ENCODE measurements at places on chromosomes 3 and 15.

- no peak for DNase-seq
Measured at GRCh38 chr3:12907729-12908128, 66.4 kb upstream of the RPL32 start.

GRCh38 chr3:64716110-64716710 lies 28.4 kb upstream of the ADAMTS9 start:
- no peak for DNase-seq

- DNase-seq: no peak
Measured at GRCh38 chr15:98241032-98241554, 280.6 kb downstream of the ARRDC4 start.

DNA sequence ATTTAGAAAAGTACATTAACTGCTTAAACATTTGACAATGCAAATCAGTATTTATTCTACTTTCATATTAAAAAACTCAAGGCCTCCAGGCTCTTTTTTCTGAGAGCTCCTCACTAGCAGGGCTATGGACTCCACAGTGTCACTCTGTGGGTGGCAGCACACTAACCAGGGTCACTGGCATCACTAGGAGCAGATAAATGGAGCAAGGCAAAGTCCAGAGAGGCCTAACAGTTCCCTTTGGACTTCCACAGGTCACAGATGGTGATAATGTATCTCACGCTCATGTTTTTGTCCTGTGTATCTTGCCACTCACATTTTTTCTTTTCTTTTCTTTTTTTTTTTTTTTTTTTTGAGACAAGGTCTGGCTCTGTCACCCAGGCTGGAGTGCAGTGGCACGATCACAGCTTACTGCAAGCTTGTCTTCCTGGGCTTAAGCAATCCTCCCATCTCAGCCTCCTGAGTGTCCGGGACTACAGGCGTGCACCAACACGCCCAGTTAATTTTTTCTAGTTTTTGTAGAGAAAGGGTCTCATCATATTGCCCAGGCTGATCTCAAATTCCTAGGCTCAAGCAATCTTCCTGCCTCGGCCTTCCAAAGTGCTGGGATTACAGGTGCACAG lies 7.8 kb downstream of the SPG21 start:
- no peak for DNase-seq

GRCh38 chr3:146280864-146281263 lies 30.0 kb upstream of the PLSCR4 start:
- DNase-seq: no peak

- no peak for DNase-seq
Measured at GRCh38 chr3:159637883-159638542, 350.6 kb upstream of the IL12A start.

DNA sequence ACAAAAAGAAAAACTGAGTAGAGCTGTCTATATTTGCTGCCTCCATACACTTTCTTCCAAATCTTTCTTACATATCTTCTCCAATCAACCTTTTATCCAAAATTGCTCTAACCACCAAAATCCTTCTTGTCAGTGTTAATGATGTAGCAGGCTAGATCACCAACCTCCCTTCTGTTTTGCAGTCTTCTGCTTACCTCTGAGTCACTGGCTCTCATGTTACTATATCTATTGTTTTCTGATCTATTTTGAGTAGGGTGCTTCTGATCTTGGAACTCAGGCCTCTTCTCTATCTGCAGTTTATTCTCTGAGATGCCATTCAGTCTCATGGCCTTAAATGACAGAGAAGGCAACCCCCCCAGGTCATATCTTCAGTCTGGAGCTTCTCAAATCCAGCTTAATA lies 26.3 kb upstream of the AADAC start:
- no peak for DNase-seq

GRCh38 chr3:63523100-63523499 lies 129.4 kb upstream of the SNTN start:
- no peak for DNase-seq

DNA sequence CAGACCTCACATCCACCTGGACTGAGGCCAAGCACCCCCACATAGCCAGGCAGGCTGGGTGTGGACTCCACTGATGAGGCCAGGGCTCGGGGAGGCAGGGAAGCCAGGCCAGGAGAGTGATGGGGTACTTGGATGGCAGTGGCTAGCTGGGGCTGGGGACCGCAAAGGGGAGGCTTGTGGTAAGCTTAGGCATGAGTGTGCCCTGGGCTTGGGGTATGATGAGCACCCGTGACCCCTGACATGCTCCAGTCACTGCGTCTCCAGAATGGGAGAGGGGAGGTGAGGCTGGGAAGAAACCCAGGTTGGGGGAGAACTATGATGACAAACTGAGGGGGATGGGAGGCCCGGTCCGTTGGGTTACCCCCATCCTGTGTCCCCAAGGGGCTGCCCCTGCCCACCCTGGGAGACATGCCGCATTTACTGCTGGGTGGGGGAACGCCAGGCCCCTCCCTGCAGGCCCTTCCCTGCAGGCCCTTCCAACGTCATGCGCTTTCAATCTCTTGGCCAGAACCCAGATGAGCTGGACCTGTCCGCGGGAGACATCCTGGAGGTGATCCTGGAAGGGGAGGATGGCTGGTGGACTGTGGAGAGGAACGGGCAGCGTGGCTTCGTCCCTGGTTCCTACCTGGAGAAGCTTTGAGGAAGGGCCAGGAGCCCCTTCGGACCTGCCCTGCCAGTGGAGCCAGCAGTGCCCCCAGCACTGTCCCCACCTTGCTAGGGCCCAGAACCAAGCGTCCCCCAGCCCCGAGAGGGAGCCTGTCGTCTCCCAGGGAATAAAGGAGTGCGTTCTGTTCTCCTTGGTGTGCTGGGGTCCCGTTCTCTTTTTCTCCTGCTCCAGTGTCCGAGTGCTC lies 34.1 kb downstream of the TSPAN3 start:
- no peak for DNase-seq

- no peak for DNase-seq
Measured at GRCh38 chr3:35664460-35664919, 25.2 kb downstream of the ARPP21 start.

DNA sequence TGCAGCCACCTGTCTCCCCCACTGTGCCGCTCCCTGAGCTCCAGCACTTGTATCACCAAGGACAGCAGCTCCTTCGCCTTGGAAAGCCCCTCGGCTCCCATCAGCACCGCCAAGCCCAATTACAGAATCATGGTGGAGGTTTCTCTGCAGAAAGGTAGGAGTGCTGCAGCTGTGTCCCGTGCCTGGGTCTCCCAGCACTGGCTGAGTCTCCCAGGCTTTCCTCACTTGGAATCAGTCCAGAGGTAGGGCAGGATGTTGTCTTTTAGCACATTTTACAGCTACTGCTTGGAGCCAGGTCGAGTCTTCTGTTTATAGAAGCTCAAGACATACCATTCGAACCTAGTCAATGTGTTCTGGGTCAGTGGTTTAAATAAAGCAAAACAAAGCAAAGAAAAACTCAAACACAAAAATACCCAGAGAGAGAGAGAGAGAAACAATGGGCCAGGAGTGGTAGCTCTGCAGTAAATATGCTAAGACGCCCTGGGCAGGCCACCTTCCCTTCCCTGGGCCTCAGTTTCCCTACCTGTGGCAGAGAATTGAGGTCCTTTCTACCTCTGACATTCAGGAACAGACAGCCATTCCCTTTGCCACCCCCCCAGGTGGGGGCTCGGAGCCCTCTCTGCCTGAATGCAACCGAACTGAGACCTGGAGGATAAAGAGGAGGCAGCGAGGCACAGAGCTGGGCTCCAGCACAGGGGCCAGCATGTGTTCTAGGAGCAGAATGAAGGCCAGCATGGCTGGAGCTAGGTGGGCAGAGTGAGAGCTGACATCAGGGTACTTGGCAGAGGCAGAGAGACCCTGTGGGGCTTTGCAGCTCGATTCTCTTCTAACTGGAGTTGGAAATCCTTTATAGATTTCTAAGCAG lies 44.1 kb downstream of the STARD5 start:
- DNase-seq: no peak

GRCh38 chr15:60076582-60077276 lies 72.6 kb downstream of the FOXB1 start:
- no peak for DNase-seq

DNA sequence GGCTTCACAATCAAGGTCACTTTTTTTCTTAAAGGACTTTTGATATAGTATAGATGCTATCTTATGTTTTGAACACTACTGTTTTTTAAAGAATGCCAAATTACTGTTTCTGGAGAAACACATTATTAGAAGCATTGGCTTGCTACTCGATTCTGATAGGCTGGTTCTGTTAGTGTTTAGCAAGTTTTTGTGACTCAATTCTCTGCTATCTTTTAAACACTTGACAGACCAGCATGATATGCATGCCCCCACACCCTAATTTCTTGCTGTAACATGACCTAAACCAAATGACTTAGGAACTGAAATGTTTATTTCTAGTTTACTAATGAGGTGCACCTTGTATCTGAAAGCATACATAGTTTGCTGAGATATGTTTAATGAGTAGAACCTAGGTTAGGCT lies 5.5 kb upstream of the IL20RB start:
- no peak for DNase-seq

DNA sequence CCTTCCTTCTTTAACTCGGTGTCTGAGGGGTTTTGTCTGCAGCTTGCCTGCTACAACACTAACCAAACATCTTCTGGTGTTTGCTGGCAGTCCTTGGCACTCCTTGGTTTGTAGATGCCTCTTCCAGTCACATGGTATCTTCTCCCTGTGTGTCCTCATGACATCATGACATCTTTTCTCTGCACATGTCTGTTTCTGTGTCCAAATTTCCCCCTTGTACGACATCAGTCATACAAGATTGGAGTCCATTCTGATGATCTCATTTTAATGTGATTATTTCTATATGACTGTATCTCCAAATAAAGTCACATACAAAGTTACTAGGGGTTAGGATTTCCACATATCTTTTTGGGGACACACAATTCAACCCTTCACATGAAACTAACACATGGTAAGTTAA lies 152.3 kb upstream of the LRRN1 start:
- DNase-seq: no peak

All from stimulated activated CD8-positive, alpha-beta memory T cell treated with anti-CD3 and anti-CD28 coated beads, Interleukin-15, amount 100 ng/mL, for 1 hour (primary cell).